ENCODE measurements at places on chromosomes 13 and 19.

GRCh38 chr19:48772503-48772953 is 17.2 kb downstream of the FGF21 start:
- no peak for DNase-seq

GRCh38 chr19:28794301-28794700 is 418.6 kb downstream of the UQCRFS1 start:
- DNase-seq, result no peak

- DNase-seq, result no peak
Observed at GRCh38 chr13:28557725-28558520, 63.0 kb upstream of the FLT1 start.

GRCh38 chr13:79079351-79079839 is 326.7 kb downstream of the RBM26 start:
- no peak for DNase-seq

DNA sequence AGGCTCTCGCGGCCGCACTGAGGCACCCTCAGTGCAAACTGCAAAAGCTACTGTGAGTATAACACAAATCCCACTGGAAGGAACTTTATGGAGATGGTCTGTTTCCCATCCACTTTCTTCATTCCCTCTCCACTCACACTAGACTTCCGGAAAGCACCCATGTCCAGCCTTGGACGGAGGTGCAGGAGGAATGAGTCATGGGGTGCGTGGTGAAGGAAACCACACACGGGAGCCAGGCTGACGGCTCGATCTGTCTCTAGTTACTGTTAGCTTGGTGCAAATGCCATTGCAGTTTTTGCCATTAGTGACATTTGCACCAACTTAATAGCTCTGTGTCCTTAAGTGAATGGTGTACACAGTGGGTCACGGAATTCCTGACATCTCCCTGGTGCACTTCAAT is 14.6 kb downstream of the NLRP8 start:
- DNase-seq, result no peak

DNA sequence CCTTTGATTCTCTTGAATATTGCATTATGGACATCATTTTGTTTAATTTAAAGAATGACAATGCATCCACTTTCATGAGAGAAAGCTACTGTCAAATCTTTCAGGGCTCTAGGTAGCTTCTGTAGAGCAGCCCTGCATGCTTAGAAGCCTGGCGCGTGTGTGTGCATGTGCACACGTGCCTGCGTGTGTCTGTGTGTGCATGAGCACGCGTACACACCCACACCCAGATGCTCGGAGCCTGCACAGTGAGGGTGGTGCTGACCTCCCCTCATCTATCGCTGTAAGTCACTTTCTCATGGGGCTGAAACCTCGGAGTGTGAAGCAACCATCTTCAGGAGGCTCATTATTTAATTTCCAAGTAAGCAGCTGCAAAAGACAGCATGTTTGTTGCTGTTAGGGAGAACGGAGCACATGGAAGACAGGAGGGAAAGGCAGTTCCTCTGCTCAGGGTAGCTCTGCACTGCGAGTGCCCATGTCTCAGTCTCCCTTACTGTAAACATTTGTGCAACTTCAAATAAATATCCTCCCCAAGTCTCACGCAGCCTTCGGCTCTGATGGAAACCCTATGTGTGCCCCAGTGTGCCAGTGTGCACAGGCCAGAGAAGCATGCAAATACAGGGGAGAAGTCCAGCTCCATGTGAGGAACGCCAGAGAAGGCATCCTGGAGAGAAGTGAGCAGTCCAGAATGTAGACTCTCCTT is 22.8 kb downstream of the TSHZ3 start:
- no peak for DNase-seq
